Natural killer cell (primary cell): ENCODE measurements at places on chromosomes 5 and 9.

GRCh38 chr5:149456597-149457392, 77.7 kb upstream of the IL17B start:
- no peak overlapping the region for H3K27ac ChIP-seq
- H3K4me1 ChIP-seq = no peaks in the 10 kb centered on the region
- DNase-seq = no peak
- H3K4me3 ChIP-seq = no peak overlapping the region
- H3K27me3 ChIP-seq = no peaks in the 10 kb centered on the region
- H3K36me3 ChIP-seq = no peaks in the 10 kb centered on the region

DNA sequence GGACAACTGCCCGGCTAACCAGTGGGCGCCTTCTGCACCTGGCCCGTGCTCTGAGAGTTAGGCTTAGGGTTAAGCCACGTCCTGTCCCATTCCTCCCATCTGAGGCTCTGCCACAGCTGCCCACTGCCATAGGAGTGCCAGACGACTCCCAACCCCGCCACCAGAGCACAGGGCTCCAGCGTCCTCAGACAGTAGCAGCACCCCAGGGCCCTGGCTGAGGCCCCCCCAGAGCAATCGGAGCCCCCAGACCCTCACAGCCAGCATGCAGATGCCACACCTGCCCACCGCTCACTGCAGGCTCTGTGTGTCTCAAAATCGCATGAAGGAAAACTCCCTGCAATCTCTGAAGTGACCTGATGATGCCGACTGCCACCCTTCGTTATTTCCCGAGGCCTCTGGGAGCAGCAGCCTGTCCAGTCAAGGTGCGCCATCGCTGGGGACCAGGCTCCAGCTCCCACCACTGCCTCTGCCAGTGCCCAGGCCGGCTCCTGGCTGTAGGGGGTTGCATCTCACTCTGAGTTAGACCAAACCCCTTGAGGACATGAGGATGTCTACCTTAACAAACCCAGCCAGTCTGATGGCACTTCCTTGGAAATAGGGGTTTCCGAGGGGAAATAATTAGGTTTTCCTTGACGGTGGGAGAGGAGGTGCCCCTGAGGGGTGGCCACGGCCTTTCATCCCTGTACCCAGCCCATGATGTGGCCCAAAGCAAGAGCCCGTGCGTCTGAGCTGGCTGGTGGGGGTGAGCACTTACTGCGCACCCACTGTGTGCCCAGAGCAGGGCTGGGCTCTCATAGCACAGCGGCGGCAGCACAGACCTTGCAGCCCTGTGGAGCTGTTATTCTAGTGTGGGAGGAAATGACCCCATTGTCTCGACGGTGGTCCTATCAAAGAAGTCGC, 58.0 kb upstream of the RNF130 start:
- no peak for DNase-seq
- no peak overlapping the region for H3K27ac ChIP-seq
- H3K36me3 ChIP-seq = no peaks in the 10 kb centered on the region
- no peak overlapping the region for H3K4me3 ChIP-seq

DNA sequence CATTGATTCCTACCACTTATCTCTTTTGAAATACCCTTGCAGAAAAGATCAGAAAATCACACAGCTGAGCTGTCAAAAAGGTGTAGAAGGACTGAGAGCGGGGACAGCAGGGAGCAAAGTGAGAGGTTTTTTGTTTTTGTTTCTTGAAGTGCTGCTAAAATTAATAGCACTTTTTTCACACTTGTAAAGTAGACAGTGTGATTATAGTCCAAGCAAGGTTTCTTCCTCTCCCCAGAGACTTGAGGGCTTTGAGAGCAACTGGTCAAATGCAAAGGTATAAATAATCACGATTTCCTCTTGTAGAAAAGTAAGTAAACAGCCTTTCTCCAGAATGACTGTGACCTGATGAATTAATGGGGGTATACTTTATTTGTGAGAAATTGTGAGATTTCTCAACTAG, 326.9 kb downstream of the ZNF608 start:
- H3K36me3 ChIP-seq = no peaks in the 10 kb centered on the region
- no peak for DNase-seq
- H3K27me3 ChIP-seq = no peaks in the 10 kb centered on the region
- no peaks in the 10 kb centered on the region for H3K4me1 ChIP-seq

DNA sequence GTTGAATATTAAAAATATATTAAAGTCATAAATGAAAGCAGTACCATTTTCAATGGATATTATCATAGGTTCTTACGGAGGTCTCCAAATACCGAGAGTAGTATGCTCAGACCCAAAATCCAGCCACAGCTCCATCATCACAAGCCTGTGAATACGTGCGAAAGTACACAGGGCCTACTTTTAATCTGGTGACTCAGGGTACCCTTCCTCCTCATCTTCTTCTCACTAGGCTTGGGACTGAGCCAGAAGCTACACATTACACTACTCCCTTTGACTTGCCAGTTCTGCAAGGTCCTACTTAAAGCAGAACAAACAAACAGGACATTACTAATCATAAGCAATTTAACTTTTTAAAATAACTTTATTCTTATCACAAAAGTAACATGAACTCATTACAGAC, 7.6 kb upstream of the RIC1 start:
- peaks cover 13% of the 10 kb centered on the region for H3K4me1 ChIP-seq
- no peak overlapping the region for H3K4me3 ChIP-seq
- no peaks in the 10 kb centered on the region for H3K27me3 ChIP-seq
- H3K27ac ChIP-seq = no peak overlapping the region
- no peaks in the 10 kb centered on the region for H3K36me3 ChIP-seq

- DNase-seq = no peak
- H3K4me1 ChIP-seq = no peaks in the 10 kb centered on the region
- H3K4me3 ChIP-seq = no peak overlapping the region
- H3K36me3 ChIP-seq = no peaks in the 10 kb centered on the region
- no peaks in the 10 kb centered on the region for H3K27me3 ChIP-seq
Measured at GRCh38 chr5:135272311-135272805, 126.7 kb downstream of the MACROH2A1 start.
